ENCODE measurements at places on chromosomes 4 and X. TPM values are rescaled to one million over a fixed set of nuclear protein-coding genes. Genes with fewer than 3 reads are reported as not detected.

DNA sequence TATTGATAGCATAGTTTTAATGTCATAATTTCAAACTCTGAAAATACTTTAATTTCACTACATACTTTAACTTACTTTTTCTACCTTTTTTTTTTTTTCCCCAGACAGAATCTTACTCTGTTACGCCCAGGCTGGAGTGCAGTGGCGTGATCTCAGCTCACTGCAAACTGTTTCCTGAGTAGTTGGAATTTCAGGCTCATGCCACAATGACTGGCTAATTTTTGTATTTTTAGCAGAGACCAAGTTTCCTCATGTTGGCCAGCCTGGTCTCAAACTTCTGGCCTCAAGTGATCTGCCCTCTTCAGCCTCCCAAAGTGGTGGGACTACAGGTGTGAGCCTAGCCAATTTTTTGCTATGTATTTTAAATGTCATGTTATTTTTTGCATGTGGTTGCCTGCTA lies 741.6 kb downstream of the TRAM1L1 start:
- DNase-seq = no peak

GRCh38 chr4:26369581-26369980 lies 48.8 kb downstream of the RBPJ start:
- DNase-seq = no peak

Gene TMEM255A
- 1.0 TPM for polyA plus RNA-seq

DNA sequence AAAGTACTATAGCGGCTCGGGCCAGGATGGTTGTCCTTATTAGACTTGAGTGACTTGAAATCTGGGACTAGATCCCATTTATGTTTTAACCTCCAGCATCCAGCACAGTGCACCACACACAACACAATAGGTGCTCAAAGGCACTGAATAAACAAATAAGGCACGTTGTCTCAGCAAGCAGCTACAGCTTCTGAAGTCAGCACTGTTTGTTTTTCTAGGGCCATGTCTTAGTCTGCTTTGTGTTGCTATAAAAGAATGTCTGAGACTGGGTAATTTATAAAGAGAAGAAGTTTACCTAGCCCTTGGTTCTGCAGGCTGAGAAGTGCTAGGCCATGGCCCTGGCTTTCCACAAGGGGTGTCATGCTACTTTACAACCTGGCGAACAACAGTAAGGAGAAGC lies 102.1 kb upstream of the LNX1 start:
- DNase-seq = no peak
